ENCODE measurements at places on chromosomes 7 and 10.

DNA sequence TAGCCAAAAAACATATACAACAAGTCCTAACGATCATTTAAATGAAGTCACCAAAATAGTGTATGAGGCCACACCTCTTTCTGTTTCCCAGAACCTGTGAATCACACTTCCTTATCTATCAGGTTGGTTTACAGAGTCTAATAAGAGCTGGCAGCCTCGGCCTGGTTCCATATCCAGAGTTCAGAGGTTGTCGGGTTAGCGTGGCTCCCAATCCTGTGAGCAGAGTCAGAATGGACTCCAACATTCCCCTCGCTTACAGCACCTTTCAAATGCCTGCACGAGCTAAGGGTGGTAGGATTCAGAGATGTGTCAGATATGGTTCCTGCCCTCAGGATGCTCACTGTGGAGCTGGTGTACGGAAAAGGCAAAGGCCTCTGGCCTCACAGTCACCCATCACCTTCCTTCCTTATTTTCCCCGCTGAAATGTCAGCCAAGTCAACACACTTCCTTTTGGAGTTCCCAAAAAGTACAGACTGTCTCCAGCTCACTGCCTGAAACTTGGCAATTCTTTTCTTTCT, 6.0 kb downstream of the IL15RA start:
- no peak for DNase-seq

- no peak for DNase-seq
Observed at GRCh38 chr10:33459602-33460001, 125.1 kb upstream of the NRP1 start.

- DNase-seq, result no peak
Observed at GRCh38 chr7:51237446-51238133, 79.0 kb downstream of the COBL start.

DNA sequence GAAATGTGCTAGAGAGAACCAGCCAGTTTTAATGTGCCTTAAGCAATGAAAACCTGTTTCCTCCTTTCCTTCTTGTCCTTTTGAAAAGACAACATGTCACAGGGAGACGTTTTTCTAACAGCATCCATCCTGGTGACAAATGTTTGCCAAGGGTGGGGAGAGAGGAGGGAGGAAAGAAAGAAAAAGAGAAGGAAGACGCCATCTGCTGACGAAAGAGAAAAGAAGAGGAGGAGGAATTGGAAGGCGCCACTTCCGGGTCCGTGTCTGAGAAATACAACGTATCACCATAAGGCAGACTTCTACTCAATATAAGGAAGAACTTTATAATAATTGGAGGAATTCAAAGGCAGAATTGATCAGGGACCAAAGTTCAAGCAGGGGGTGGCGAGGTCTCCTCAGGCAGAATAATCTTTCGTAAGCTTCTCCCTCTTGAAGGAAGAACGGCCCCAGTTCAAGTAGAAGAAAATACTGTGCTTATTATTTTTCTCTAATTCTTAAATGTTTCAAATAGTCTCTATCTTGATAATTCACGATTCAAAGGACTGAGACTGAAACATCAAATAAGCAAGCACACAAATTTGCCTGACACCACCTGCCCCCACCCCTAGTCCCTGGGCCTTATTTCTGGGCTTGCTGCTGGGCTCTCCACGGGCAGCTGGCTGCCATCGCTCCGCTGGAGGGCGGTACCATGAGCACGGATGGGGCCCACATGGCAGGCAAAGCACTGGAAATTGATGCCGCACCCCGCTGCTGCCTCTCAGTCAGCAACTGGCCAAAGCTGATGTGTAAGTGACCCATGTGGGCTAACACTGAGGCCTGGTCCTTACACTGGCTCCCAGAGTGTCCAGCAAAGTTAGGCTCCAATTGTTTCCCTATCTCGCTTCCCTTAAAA, 273.7 kb upstream of the KLF14 start:
- no peak for DNase-seq

- no peak for DNase-seq
Observed at GRCh38 chr10:94997741-94998174, 59.3 kb downstream of the CYP2C9 start.

GRCh38 chr10:86904600-86904999, 52.8 kb downstream of the MMRN2 start:
- DNase-seq, result no peak

- no peak for DNase-seq
Observed at GRCh38 chr7:120131096-120131839, 141.7 kb upstream of the KCND2 start.

DNA sequence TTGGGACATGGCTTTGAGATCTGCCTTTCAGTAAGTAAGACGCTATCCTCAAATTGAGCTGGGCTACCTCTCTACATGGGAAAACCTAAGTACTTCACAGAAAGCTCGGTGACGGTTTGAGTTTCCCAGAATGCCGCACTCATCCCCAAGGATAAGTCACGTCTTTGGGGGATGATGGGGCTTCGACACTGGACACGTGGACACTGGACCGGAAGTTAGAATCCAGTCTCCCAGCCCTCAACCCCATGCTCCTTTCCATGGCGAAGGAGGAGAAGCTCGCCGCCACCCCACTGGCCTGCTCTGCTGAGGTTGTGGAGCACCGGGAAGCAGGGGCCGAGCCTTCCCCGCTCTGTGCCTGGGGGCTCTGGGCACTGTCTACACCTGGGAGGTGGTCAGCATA, 27.5 kb downstream of the PTPRE start:
- no peak for DNase-seq

DNA sequence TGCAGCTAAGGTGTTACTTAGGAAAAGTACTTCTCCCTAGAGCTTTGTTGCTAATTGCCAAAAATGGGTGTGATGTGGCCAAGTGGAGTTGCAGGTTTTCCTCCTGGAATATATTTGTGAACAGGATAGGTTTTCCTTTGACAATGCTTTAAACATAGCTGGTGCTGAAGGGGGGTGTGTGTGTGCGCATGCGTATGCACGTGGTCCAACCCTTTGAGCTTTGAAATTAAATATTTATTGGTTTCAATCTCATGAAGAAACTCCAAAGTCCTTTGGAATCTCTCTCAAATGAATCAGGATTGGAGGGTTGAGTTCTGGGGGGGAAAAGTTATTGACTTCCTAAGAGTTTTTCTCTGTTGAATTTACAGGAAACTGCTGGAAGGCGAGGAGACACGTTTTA, 11.1 kb downstream of the INA start:
- DNase-seq, result no peak

DNA sequence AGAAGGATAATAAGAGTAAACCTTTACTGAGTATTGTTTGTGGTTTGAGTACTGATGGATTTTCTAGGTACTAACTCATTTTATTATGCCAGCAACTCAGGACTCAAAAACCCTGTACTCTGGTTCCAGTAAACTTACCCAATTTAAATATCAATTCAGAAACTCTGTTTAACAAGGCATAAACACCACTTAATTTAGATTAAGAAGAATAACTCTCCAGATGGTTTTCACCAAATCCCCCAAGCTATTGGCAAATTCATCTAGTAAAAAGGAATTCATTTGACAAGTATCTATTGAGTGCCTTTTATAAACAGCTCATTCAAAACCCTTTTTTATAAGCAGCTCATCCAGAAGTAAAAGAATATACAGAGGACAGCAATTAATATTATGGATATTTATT, 572.4 kb downstream of the PHTF2 start:
- no peak for DNase-seq

DNA sequence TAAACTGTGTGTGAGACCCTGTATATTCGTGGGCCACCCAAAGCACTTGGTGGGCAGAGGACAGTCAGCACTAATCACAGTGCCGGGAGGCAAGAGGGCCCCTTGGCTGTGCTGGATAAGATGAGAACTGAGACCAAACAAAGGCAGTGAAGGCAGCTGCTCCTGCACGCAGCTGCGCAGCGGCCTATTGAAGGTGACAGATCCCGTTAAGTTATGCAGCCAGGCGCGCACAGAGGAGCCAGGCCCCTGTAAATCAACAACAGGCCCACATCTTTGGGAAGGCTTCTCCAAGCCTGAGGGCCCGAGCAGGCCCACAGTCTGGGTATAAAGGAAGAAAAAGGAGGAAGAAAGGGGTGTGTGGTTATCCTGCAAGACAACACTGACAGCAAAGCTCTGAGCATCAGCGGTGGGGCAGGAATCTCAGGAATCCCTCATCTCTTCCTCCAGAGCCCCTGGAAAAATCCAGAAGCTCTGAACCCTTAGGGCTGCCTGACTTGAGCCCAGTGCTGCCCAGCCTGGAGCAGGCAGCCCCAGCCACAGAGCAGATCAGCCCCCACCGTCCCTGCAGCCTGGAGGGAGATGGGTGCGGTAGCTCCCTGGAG, 154.2 kb downstream of the ARHGAP12 start:
- no peak for DNase-seq

DNA sequence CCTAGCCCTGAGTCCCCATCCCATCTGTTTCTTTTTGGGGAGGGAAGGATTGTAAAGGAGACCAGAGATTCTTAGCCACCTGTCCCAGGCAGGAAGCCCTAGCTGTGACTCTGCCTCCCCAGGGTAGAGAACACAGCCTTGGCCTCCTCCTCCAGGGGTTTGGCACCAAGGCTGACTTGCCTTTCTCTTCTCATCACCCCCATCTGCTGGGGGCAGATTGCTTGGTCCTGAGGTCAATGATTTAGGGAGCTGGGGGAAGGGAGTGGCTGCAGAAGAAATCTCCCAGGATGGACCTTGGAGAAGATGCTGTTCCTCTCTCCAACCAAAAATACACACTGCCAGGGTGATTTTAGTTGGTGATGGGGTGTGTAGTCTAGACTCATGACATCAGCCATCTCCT, 2.6 kb upstream of the MNX1 start:
- no peak for DNase-seq

DNA sequence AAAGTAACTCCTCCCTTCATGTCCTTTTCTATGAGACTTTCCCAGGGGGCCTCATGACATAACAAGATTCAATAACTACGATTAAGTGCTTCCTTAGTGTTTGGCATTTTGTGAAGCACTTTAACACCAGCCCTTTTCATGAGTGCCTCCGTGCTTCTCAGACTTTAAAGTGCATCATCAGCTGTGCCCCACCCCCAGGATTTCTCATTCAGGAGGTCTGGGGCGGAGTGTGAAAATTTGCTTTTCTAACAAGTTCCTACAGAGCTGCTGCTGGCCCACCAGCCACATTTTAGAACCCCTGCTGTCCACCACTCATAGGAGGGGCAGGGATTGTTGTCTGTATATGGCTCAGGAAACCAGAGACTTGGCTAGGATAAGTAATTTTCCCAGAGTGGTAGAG, 445.3 kb downstream of the LRMDA start:
- no peak for DNase-seq

DNA sequence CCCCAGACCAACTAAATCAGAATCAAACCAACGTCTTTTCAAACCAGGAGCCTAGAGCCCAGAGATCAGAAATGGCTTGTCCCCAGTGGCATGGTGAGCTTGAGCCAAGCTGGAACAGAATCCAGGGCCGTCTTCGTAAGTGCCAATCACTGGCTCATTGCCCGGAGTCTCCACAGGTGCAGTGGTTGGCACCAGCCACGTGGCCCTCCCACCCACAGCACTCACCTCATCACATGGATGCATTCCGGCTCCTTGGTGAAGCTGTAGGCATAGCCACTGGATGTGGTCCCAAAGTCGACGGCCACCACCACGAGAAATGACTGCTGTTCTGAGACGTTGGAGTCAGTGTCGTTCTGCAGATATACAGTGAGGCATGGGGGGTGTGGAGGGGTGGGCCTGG, 37.4 kb downstream of the HSPA12A start:
- DNase-seq, result no peak

DNA sequence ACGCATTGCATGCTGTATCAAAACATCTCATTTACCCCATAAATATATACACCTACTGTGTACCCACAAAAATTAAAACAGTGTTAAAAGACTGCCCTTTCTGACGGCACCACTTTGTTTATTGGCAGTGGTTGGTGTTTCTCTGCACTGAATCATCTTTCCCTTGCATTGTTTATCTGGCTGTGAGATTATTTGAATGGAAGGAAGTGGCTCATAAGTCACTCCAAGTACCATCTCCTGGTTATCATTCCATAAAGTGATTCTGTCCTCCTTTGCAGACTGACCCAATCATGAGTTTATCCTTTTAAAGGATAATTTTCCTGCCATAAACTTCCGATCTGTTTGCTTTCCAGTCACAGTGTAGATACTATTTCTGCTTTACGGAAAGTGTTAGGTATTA, 183.8 kb downstream of the CAMK1D start:
- no peak for DNase-seq

- DNase-seq, result no peak
Observed at GRCh38 chr10:113426181-113426877, 126.5 kb upstream of the HABP2 start.

DNA sequence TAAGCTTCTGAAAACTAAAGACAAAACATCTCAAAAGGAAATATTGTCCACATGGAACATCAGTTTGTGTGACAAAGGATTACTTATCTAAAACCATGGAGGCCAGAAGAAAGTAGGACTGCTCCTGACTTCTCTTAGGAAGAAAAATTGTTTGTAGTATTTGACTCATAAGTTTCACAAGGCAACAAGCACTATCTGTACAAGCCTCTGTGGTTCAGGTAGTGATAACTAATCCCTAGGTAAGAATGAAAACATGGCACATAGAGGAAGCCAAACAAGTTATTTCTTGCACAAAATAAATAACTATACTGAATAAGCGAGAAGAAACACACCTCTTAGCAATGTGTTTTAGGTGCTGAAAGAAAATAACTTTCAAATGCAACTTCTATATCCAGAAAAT, 30.3 kb downstream of the TFPI2 start:
- no peak for DNase-seq

DNA sequence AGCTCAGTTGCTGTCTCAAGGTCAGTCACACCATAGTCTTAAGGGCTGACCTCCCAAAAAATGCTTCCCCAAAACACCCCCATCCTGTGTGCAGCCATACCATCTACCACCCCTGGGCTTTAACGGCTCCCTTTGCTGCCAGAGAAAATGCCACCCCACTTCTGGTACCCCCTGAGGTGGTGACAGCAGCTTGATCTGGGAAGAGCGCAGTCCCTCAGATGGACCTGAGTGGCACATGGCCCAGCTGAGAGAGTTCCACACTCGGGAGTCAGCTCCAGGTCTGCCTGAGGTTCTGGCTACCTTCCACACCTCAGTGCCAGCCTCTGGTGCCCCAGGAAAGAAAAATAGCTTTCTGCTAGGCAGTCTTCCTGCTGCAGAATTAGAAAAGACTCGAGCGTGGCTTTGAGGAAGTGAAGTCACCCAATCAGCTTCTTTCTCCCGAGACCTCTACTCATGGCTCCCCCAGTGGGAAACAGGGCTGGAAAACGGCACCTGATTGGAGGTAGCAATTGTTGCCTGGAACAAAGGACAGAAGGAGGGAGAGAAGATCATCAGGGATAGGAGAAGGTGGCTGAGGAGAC, 151.7 kb downstream of the ARHGAP21 start:
- DNase-seq, result no peak

GRCh38 chr7:75762350-75762917, 9.6 kb downstream of the CCL26 start:
- DNase-seq, result no peak

- DNase-seq, result no peak
Observed at GRCh38 chr10:121596689-121597503, 1.3 kb downstream of the FGFR2 start.

GRCh38 chr10:23405540-23405939, 33.3 kb upstream of the OTUD1 start:
- no peak for DNase-seq

DNA sequence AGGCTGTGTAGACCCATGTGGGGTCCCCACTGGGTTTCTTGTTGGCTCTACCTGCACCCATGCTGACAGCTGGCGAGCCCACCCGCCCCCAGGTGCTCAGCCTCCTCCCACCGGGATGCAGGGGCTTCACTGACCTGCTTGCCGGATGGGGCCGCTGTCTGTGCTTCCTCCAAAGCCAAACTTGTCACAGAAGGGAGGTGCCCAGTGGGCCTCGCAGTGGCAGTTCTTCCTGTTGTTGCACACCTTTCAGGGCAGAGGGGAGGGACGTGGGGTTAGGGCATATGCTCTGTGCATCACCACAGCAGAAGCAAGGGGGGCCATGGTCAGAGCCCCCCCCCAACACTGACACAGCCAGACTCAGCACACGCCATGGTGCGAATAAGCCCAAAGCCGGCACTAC, 146.5 kb downstream of the FANK1 start:
- no peak for DNase-seq
